ENCODE measurements at places on chromosomes 4 and X.

DNA sequence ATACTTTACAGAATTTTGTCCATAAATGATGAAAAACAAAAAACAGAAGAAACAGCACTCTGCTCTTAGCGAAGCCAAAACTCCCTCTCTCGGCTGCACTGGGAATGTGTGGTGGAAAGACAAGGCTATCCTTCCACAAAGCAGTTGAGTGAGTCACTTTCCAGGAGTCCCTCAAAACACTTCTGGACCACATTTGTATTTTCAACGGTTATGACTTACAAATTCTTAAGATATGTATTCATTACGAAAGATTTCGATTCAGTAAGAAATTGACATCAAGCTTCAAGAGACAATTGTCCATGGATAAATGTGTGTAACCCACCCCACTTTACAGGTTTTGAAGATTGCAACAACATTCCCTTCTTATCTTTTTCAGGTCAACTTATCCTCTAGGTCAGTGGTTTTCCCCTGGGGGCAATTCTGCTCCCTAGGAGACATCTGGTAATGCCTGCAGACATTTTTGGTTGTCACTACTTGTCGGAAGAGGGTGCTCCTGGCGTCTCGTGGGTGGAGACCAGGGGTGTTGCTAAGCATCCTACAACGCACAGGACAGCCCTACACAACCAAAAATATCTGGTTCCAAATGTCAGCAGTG is 66.7 kb upstream of the MTNR1A start:
- no peaks in the 10 kb centered on the region for H3K4me1 ChIP-seq
- H3K27ac ChIP-seq, result no peak overlapping the region
- no peaks in the 10 kb centered on the region for H3K36me3 ChIP-seq
- no peaks in the 10 kb centered on the region for H3K27me3 ChIP-seq
- no peak for DNase-seq

DNA sequence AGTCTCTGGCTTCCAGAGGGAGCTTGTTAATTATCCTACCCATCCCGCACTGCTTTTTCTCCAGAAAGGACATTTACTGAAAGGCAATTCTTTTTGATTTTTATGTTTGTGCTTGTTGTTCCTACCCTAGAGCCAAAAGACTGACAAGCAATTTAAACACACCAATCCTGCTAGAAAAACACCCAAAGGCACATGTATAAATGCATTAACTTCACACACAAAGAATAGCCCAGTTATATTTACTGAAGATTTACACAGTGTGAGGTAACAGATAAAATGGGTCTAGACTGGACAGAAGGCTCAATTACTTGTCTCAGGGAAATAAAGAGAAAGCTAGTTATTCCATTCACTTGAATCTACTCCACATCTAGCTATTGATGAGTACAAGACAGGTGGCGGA is 61.2 kb upstream of the NOCT start:
- H3K27ac ChIP-seq, result no peak overlapping the region
- peaks cover 5% of the 10 kb centered on the region for H3K27me3 ChIP-seq
- no peak overlapping the region for H3K4me3 ChIP-seq

- H3K27me3 ChIP-seq, result no peaks in the 10 kb centered on the region
- no peak for DNase-seq
- no peak overlapping the region for H3K27ac ChIP-seq
These were observed 176.9 kb upstream of the ARSJ start for GRCh38 chr4:114156371-114156770.

- no peaks in the 10 kb centered on the region for H3K36me3 ChIP-seq
- DNase-seq, result no peak
- H3K27me3 ChIP-seq, result no peaks in the 10 kb centered on the region
- no peaks in the 10 kb centered on the region for H3K4me1 ChIP-seq
These were observed 260.5 kb upstream of the DDX53 start for GRCh38 chrX:22739276-22739675.

DNA sequence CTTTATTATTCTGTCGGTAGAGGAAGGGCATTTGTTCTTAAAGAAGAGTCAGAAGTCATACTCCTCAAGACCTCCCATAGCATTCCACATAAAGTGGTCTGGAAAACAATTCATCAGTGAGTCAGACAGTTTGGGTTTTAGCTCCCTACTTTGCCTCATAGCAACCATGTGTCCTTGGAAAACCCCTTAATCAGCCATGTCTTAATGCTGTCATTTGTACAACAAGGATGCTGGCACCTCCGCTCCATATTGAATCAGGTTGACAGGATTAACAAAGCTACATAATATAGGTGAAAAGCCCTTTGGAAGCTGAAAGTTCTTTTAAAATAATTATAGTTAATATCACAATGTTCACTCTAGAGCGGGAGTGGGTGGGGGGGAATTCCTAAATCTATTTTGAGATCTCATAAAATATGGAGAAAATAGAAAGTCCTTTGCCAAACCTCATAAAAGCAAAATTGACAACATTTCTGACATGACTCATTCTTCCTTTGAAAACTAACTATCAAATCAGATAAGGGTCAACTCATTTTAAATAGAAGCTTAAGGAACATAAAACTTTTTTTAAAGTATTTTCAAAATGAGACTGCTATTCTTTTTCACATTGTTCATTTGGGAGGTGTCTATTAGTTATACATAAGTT is 37.3 kb upstream of the GUCY1A1 start:
- no peaks in the 10 kb centered on the region for H3K27me3 ChIP-seq
- DNase-seq, result no peak
- no peaks in the 10 kb centered on the region for H3K36me3 ChIP-seq
- H3K27ac ChIP-seq, result no peak overlapping the region
- no peak overlapping the region for H3K4me3 ChIP-seq

DNA sequence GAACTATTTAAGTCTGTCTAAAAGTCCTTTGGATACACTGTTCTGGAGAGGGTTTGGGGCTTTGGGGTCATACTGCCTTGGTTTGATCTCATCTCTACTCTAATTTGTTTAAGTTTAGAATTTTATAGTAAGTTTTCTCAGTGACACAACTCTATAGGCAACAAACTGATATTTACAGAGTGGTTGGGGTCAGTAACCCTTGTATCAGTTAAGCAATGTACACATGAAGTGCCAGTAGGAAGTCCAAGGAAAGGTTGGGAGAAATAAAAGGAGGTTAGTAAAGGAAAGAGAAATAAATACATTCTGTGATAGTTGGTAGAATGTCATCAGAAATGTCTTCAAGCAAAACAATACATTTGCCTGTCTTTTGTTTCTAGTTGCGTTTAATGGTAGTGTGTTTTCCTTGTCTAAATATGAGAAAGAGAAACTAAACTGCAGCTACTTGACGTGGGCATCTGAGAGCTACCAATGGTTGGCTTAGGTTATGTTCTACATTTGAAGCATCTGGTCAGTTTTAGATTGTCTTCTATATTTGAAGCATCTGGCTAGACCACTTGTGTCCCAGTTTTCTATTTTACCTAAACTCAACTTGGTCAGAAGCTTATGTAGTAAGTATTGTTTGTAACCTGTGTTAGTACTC is 6.9 kb downstream of the ATP7A start:
- no peak for DNase-seq
- no peaks in the 10 kb centered on the region for H3K27me3 ChIP-seq
- H3K4me3 ChIP-seq, result peak overlapping the region; percentile 40
- peaks cover 22% of the 10 kb centered on the region for H3K4me1 ChIP-seq
- peak overlapping the region; percentile 78 for H3K27ac ChIP-seq
- H3K36me3 ChIP-seq, result peaks cover 2% of the 10 kb centered on the region

GRCh38 chrX:103464072-103464773 is 55.1 kb downstream of the RAB40A start:
- peaks cover 46% of the 10 kb centered on the region for H3K4me1 ChIP-seq
- H3K36me3 ChIP-seq, result peaks cover 2% of the 10 kb centered on the region
- DNase-seq, result peak; percentile 43
- H3K27ac ChIP-seq, result peak overlapping the region; percentile 84

- no peak for DNase-seq
- peaks cover 40% of the 10 kb centered on the region for H3K27me3 ChIP-seq
- H3K36me3 ChIP-seq, result no peaks in the 10 kb centered on the region
- no peak overlapping the region for H3K27ac ChIP-seq
These were observed 1.6 kb downstream of the HHIP start for GRCh38 chr4:144647590-144647989.

DNA sequence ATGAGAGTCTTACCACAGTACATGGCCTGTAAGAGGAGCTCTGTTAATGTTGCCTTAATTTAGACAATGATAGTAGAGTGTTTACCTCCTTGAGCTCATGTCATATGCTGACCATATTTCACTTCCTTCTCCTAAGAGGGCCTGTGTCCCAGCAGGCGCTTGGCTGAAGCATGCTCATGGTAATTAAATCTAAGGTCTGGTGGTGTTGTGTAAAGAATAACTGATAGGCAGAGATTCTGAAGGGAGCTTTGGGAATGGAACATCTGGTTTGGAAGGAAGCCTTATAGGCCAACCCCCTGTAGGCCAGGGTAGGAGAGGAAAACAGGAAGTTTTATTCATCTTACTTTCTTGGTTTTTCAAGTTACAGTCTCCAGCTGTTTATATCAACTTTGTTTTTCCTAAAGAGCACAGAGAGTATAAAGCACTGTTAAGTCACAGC is 300.2 kb downstream of the USP46 start:
- H3K4me3 ChIP-seq, result no peak overlapping the region
- no peak for DNase-seq
- H3K4me1 ChIP-seq, result no peaks in the 10 kb centered on the region
- no peaks in the 10 kb centered on the region for H3K27me3 ChIP-seq
- H3K27ac ChIP-seq, result no peak overlapping the region

DNA sequence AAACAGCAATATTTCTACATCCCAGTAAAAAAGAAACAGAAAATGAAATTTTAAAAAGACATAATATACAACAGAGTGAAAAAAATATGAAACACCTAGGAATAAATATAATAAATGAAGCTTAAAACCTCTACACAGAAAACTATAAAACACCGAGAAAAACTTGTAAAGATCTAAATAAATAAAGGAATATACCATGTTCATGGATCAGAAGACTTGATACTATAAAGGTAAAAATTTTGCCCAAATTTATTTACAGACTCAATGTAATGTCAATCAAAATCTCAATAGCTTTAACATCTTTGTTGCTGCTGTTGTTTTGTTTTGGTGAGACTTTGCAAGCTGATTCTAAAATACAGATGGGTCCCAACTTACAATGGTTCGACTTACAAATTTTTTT is 5.7 kb downstream of the TBC1D9 start:
- H3K4me1 ChIP-seq, result no peaks in the 10 kb centered on the region
- DNase-seq, result no peak
- peaks cover 20% of the 10 kb centered on the region for H3K27me3 ChIP-seq
- H3K36me3 ChIP-seq, result no peaks in the 10 kb centered on the region
- H3K27ac ChIP-seq, result no peak overlapping the region
- H3K4me3 ChIP-seq, result no peak overlapping the region

DNA sequence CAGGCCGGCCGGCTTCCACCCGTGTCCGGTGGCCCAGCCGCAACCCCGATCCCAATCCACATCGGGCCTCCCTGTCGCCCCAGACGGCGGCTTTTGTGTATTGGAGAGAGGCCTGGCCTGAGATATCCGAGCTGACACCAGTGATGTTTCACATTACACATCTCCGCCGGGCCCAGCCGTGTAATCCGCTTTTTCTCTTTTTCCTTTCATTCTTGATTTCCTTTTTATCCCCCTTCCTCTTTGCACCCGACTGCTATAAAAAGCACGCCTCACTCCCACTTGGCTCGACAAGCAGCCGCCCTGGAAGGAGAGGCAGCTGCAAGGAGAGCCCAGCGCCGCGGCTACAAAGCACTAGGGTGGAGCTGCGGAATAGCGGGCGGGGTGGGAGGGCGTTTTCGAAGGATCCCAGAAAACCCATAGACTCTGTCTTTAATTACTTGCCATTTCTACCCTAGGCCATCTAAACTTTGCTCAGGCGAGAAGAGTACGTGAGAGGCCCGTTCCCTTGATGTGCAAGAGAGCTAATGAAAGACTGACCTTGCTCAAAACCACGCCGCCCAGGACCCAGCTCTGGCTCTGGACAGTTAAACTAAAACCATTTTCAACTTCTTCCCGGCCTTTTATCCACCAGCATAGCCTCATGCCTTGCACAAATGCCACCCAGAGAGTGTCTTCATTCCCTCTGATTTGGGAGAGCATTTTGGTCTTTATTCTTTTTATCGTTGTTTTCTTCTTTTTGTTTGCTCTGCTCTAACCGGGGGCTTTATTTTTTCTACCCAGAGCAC is 3.2 kb downstream of the PITX2 start:
- peaks cover 97% of the 10 kb centered on the region for H3K27me3 ChIP-seq
- H3K36me3 ChIP-seq, result peaks cover 11% of the 10 kb centered on the region
- no peak overlapping the region for H3K4me3 ChIP-seq
- H3K4me1 ChIP-seq, result peaks cover 18% of the 10 kb centered on the region

GRCh38 chrX:129908636-129909035 is 2.7 kb downstream of the UTP14A start:
- H3K27ac ChIP-seq, result no peak overlapping the region
- no peak overlapping the region for H3K4me3 ChIP-seq
- H3K36me3 ChIP-seq, result peaks cover 24% of the 10 kb centered on the region

GRCh38 chrX:110136136-110136535 is 133.2 kb downstream of the TMEM164 start:
- DNase-seq, result no peak
- H3K4me3 ChIP-seq, result no peak overlapping the region
- no peak overlapping the region for H3K27ac ChIP-seq

DNA sequence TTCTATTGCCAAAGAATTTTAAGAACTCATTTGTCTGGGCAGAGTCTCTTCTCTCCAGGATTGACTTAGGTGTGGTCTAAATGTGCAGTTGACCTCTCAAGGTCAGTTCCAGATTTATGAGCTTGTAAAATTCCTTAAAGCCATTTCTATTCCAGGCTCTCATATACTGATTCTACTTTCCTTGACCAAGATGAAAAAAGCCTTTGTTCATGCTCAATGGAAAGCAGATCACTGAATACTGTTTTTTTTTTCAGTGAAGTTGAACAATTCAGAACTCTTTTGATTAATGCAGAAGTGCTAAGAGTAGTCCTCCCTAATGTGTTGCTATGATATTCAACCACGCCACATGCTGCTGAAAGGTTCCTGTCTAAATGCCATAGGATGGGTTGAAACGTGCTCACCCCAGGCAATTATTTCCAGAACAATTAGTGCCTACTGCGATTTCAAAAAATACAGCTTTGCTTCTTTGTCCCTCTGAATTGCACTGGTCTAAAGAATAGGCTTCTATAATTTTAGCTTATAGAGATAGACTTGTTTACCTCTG is 312.4 kb upstream of the PABPC5 start:
- H3K4me1 ChIP-seq, result no peaks in the 10 kb centered on the region
- no peak overlapping the region for H3K4me3 ChIP-seq
- no peak overlapping the region for H3K27ac ChIP-seq
- H3K36me3 ChIP-seq, result no peaks in the 10 kb centered on the region
- no peaks in the 10 kb centered on the region for H3K27me3 ChIP-seq

DNA sequence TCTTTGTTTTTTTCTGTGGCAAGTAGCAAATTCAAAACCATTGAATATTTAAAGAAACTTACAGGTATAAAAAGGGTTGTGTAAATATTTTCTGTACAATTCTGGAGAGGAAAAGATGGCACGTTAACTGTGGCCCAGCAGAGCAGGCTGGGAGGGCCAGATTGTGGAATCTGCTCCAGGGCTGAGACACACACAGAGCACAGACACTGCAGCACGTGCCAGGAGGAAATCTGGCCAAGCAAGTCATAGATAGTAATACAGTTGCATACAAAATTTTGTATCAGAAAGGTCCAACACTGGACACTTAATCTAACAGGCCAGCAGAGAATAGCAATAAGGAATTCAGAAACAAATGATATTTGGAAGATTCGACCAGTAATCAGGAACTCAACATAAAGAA is 763.7 kb downstream of the PDHA2 start:
- no peaks in the 10 kb centered on the region for H3K27me3 ChIP-seq
- H3K4me1 ChIP-seq, result no peaks in the 10 kb centered on the region
- H3K27ac ChIP-seq, result peak overlapping the region; percentile 16
- no peak overlapping the region for H3K4me3 ChIP-seq
- H3K36me3 ChIP-seq, result no peaks in the 10 kb centered on the region
- DNase-seq, result no peak

Data from activated naive CD4-positive, alpha-beta T cell treated with anti-CD3 and anti-CD28 coated beads, Interleukin-2, amount 10 ng/mL, durations not matched to agents 7 days and 5 days (primary cell).